Bronchus fibroblast of lung (primary cell): ENCODE measurements at places on chromosomes 16 and 17. TPM values are rescaled to one million over a fixed set of nuclear protein-coding genes. Genes with fewer than 3 reads are reported as not detected.

The RNF151 gene
- not detected in 2 replicates for total RNA-seq

The C17orf113 gene
- total RNA-seq, result 0.17 and 0.30 TPM in 2 replicates

The LDHD gene
- 0.34 and 0.45 TPM in 2 replicates for total RNA-seq

The ITGA3 gene
- 219 and 249 TPM in 2 replicates for total RNA-seq

The CNTNAP4 gene
- not detected in 2 replicates for total RNA-seq

The CCDC144A gene
- 0.45 and 0.84 TPM in 2 replicates for total RNA-seq

The GSDMA gene
- total RNA-seq, result not detected in 2 replicates

The KRTAP4-9 gene
- total RNA-seq, result not detected in 2 replicates

The SECTM1 gene
- 12.9 and 14.0 TPM in 2 replicates for total RNA-seq

The NXN gene
- total RNA-seq, result 53.8 and 55.4 TPM in 2 replicates

The TMEM208 gene
- 56.8 and 61.5 TPM in 2 replicates for total RNA-seq

The CHAD gene
- total RNA-seq, result not detected in 2 replicates

The CD300LF gene
- not detected in 2 replicates for total RNA-seq

The MYH8 gene
- not detected in 2 replicates for total RNA-seq
